ENCODE measurements at places on chromosomes 5 and 9. TPM values are rescaled to one million over a fixed set of nuclear protein-coding genes. Genes with fewer than 3 reads are reported as not detected.

SLC12A2 gene
- 19.1 TPM for total RNA-seq

ABO gene
- 23.0 TPM for total RNA-seq

DNA sequence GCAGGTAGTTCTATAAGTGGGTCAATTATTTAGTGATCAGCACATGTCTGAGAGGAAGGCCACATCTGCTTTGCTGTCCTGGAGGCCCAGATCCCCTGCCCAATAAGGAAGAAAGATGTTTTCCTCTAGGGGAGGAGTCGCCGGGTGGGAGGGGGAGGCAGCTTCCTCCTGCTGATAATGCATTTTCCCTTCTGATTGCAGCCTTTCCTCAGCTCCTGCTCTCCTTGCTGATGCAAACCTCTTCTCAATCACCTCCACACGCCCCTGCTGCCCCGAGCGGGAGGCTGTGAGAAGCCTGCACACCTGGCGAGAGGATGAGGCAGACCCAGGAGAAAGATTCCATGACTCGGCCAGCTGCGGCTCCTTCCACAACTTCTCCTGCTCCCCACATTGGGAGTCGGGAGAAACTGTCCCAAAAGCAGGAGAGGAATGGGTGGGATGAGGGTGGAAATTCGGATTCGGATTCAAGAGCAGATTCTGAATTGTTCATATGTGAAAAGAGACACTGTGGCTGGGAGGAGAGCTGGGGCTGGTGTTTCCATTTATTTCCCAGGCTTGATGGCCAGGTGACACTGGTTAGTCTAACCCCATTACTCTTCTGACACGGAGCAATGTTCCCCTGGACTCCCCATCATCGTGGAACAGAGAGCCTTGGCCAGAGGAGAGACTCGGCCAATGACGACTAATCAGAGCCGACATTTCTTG is 6.8 kb upstream of the NTNG2 start:
- DNase-seq, result no peak

GRCh38 chr5:23269981-23270380 is 237.4 kb upstream of the PRDM9 start:
- no peak for DNase-seq

DNA sequence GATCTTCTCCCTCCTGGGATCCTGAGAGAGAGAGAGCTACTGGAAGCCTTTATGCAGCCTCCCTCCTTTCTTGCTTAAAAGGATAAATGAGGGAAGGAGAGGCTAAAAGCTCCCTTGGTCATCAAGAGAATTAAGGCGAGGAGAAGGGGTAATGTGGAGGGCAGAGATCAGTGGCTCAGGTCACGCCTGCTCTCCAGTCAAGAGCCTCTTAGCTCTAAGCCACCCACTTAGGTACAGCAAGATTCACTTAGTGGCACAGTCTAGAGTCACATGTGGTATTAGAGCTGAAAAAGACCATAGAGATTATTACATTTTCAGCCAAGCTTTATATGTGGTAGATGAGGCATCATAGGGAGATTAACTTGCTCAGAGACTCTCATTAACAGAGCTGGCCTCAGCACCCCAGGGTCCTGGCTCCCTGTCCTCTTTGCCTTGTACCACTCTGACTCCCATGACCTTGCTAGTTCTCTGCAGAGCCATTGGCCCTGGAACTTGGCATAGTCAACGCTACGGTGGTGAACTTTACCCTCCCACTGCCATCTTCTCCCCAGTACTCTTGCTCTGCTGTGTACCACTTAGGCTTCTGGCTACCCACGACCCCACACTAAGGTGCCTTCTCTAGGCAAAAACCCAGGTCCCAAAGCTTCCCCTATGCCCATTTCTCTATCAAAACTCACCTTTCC is 37.6 kb downstream of the MFAP3 start:
- DNase-seq, result no peak

CACNA1B gene
- total RNA-seq, result not detected

Data from ovary (tissue), 10 donors.